ENCODE measurements at places on chromosomes 1 and 21.

DNA sequence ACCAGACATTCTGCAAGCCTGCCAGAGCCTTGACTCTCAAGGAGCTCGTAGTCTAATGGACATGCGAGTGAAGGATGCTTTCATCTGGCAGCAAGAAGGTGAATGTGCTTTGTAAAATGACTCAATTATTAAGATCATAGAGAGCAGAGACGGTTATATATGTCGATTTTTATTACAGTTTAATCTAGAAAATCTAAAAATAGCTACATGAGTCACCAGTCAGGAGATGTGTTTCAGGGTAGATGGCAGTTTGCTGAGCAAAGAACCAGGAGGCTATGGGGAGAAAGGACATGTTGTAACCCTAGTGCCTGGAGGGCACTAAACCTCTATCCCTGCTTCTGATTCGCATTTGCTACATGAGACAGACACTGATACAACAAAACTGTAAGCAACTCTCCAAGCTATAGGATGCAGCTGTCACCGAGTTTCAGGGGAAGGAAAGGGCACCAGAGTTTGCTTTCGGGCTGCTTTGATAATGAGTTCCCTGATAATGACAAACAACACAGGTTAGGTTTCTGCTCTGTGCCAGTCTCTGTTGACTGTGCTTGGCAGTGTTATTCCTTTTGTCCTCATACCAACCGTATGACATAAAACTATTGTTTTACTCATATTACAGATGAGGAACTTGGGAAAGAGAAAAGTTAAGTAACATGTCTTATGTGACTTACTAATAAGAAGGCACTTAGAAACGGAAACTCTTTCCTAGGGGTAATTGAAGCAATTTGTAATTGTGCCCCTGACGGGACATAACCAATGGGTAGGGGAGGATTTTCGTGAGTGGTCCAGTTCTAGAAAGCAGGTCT is 43.2 kb downstream of the C1orf198 start:
- DNase-seq: no peak

DNA sequence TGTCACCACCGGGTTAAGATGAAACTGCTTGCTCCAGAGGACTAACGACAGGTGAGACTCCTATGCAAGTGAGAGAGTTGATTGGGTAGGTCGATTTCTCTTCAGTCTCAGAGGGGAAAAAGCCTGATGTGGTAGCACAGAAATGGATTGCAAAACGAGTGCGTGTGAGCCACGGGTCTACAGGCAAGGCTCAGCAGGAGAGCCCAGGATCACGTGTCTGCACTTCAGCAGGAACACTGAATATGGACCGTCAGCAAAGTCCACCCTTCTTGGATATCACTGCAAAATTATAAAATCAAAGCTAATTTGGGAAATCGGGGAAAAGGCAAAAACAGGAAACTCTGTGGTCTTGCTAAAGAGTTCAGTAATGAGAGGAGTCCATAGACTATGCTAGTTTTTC is 107.7 kb upstream of the ZNF648 start:
- no peak for DNase-seq

GRCh38 chr21:37341254-37341960 is 25.2 kb upstream of the DYRK1A start:
- DNase-seq: no peak

DNA sequence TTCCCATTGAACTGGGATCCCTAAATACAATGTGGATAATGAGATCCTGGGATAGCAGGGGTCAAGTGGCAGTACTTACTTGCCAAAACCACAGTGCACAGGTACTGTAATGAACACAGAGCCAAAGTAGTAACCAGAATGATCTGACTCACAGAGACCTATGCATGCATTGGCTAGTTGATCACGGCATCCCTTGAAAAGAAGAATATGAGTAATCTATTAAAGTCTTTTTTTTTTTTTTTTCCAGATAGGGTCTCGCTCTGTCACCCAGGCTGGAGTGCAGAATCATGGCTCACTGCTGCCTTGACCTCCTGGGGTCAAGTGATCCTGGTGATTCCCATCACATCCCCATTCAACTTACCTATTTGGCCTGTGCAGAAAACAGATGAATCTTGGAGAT is 29.4 kb upstream of the EIF4G3 start:
- no peak for DNase-seq

DNA sequence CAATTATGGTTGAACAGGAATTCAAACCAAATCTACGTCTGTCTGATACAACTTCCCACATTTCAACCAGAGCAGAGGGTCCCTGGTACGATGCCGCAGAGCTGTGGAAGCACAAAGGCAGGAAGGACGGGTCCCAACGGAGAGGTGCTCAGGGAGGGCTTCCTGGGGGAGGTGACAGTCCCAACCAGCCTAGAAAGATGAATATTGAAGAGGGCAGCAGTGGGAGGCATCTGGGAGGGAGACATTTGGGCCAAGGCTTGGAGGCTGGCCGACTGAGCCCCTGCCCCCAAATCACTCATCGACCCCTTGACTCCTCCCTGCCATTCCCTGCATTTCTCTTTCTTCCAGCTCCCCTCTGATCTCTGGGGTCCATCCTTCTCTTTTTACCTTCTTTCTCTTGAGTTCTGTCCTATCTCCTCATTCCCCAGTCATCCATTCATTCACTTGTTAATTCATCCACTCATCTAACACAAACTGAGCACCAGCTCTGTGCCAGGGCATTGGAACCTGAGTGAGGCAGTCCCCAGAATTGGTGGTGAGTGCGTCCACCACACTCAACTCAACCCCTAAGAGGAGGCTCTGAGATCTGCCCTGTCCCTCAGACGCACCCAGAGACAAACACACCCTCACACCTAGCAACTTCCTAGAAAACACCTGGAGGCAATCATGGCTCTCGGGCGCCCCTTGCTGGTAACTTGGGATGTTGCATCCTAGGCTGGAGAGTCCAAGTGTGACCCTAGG is 13.2 kb upstream of the CELA3B start:
- DNase-seq: peak; percentile 55

GRCh38 chr1:58779059-58779754 is 4.6 kb downstream of the JUN start:
- DNase-seq: no peak

GRCh38 chr1:161304927-161305866 is 4.6 kb downstream of the MPZ start:
- no peak for DNase-seq

- no peak for DNase-seq
These were observed 3.6 kb upstream of the IL12RB2 start for GRCh38 chr1:67304023-67304422.

DNA sequence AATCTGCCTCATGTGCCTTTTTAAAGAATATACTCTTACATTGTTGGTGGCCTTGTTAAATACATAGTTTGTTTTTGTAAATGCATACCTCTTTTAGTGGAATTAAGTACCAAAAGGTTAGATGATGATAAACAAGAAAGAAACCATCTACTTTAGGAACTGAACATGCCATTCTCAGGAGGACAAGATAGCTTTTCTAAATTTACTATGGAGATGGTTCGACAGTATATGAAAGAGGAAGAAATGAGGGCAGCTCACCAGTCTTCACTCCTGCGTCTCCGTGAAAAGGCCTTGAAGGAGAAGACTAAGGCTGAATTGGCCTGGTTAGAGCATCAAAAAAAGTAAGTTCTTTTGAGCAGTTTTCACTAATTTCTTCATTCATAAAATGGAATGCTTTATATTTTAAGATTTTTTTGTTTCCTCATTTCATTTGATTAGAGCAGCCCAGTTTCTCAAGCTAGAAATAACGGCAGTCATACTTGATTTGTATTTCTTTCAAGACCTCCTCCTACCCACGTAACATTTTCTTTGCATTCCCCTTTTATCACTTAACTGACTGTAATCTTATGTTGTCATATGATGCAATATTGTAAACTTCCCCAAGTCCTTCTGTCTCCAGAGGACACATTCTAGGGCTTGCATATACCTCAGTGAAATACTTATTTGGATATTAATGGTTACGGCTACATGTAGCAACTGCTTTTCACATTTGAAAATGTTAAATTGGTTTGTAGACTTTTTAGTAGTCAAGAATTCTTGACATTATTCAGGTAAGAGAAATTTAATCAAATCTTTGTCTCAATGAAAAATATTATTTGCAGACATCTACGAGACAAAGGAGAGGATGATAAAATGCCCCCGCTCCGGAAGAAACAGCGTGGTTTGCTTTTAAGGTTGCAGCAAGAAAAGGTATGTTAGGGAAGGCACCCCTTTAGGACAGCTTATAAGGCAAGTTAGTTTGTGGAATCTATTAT is 99.3 kb downstream of the CEP350 start:
- no peak for DNase-seq

DNA sequence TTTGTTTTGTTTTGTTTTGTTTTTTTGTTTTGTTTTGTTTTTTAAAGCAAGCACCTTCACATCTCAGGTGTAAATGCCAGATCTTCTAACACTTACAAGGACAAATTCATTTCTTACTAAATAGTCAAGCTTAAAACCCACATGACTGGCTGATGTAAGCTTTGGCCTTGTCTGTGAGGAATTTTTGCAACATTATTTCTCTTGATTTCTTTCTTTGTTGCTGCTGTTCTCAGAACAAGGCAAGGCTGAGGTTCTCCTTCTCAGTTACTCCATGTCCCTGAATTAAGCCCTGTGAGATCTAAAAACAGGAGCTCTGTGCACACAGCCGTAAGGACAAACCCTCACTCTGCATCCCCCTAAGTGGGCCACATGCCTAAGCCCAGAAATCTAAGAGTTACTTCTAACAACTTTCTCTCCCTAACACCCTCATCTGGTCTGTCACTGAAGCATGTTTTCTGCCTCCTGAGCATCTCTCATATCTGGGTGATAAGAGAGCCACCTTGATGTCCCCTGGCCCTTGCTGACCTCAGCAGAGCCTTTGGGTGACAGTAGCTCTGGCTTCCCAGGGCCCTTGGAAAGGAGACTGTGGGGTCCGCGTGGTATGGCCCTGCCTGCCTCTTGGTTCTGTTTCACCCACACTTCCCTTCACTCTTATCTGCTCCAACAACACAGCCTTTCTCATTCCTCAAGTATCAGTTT is 81.2 kb upstream of the HOOK1 start:
- DNase-seq: no peak

DNA sequence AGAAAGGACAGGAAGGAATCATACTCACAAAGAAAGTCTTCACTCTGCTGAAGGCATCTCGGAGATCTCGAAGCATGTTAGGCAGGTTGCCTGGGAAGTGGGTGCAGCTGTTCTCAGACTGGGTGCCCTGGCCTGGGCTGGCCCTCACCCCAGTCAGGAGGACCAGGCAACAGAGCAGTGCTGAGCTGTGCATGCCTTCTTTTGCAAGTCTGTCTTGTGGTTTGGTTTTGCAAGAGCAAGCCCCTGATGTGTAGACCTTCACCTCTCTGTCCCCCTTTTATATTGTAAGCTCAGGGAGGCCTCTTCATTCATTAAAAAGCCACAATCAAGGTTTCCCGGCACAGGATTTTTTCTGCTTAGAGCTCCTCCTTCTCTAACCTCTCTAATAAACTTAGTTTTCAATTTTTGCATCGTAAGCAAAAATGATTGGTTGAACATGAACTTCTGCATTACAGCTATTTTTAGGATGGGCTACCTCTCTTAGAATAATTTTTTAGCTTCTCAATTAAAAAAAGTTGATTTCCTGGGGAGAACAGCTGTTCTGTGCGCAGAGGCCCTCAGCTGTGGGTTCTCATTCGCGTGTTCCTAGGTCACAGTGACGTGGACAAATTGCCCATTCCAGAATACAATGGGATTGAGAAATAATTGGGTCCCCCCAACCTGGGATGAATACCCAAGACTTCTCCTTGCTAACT is at the start of gene IL10:
TSS of gene IL10 (minus strand) at position 252 of the 695 bp plus-strand sequence. CDS start at position 193, 59 bp downstream.
- DNase-seq: no peak

DNA sequence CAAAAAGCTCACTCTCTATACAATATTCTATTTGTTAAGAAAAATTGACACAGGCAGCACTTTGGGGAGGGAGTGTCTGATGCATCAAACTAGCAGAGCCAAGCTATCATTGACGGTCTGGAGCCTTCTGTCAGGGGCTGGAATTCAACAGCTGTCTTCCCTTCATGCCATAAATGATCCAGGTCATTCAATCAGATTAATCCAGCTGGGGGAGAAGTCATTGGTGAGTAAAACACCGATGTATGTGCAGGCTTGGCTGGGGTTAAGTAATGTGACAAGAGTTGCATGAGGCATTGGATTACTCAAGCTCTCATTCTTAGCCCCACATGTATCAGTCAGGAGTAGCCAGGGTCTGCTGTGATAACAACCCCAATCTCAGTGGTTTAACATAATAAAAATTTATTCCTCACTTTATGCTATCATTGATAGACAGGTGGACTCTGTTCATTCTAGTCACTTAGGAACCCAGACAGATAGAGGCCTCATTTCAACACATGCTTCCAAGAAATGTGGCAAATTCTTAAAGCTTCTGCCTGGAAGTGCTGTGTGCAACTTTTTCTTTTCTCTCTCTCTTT is 118.1 kb upstream of the GADD45A start:
- DNase-seq: no peak

- no peak for DNase-seq
These were observed 118.5 kb upstream of the ADAR start for GRCh38 chr1:154726443-154726842.

GRCh38 chr1:185170291-185170848 is 13.4 kb downstream of the SWT1 start:
- DNase-seq: peak; percentile 15

DNA sequence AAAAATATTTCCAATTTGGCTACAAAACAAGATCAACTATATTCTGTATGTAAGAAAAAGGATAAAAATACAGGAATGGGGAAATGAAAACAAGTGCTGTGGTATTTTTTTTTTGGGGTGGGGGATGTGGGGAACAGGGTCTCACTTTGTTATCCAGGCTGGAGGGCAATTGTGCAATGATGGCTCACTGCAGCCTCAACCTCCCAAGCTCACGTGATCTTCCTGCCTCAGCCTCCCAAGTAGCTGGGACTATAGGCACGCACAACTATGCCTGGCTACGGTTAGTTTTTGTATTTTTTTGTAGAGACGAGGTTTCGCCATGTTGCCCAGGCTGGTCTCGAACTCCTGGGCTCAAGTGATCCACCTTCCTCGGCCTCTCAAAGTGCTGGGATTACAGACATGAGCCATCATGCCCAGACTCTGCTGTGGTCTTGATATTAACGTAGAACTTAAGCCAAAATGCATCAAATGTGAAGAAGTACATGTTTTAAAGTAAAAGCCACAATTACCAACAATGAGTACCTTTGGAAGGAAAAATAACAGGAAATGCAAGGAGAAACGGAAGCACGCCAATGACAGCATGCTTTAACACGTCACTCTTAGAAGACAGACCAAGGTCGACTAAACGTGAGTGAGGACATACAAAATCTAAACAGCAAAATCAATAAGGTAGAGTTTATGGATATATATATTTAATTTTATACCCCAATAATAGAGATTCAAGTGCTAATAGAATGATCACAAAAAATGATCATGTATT is 8.8 kb upstream of the ABCB10 start:
- DNase-seq: no peak

DNA sequence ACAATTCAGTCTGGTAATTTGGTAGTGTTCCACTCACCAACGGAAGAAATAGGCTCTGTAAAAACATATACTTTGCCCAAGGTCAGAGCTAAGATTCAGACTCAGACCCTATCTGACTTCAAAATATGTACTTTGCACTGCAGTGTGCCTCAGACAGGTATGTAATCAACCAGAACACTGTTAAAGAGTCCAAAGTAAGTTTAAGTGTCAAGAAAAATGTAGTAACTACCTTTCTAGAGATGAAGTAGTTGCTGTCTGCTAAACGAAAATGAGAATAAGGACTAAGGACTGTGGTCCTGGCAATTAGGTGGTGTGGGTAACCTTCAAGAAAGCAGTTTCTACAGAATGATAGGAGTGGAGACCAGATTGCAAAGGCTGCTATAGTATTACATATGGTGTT is 61.1 kb downstream of the RPAP2 start:
- no peak for DNase-seq

GRCh38 chr1:92484472-92485380 is 2.0 kb downstream of the GFI1 start:
- DNase-seq: no peak
